Ureter (tissue), 1 donor: ENCODE measurements at places on chromosomes 12 and 14. TPM values are rescaled to one million over a fixed set of nuclear protein-coding genes. Genes with fewer than 3 reads are reported as not detected.

The LALBA gene
- total RNA-seq, result not detected

The LBHD2 gene
- total RNA-seq, result not detected

- DNase-seq, result no peak
Measured at GRCh38 chr14:46048127-46048526, 603.5 kb downstream of the RPL10L start.

- no peak for DNase-seq
Measured at GRCh38 chr12:58263816-58264215, 322.4 kb downstream of the ATP23 start.

DNA sequence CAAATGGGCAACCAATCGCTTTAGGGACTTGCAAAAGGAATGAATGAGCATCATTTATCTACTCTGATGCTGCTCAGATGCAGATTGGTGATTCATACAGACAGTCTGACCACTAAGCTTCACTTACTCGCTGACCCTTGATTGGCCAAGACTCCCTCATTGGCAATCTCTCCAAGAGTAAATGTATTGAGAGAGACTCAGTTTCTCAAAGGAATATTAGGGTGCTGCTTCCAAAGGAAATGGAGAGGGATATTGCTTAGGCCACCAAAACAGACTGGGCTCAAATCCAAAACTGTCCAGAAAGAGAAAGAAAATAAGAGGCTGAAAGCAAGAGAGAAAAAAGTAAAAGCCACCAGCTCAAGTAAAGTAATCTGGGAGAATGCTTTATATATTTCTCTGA is 785.2 kb downstream of the GALC start:
- DNase-seq, result no peak

- DNase-seq, result no peak
Measured at GRCh38 chr14:31387091-31387490, 33.3 kb downstream of the HEATR5A start.

GRCh38 chr12:6336889-6337853 is 4.7 kb downstream of the TNFRSF1A start:
- DNase-seq, result no peak

GRCh38 chr12:68609998-68610369 is 715 bp upstream of the RAP1B start:
- no peak for DNase-seq

The TSHR gene
- total RNA-seq, result not detected

DNA sequence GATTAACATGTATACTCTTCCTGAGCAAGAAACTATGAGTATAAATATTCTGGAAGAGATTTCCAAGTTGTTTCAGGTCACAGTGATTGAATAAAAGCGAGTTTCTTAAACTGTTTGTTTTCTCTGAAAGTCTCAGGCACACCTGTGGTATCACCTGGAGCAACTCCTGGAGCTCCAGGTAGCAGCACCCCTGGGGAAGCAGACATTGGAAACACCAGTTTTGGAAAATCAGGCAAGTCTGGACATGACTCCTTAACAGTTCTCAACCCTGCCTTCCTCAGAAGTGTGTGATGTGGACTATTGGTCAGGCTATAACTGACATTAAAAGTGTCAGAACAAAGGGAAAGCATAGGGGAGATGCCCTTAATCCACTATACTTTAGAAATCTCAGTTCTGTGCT is 217.6 kb upstream of the CNTN1 start:
- no peak for DNase-seq

The CCDC177 gene
- not detected for total RNA-seq

DNA sequence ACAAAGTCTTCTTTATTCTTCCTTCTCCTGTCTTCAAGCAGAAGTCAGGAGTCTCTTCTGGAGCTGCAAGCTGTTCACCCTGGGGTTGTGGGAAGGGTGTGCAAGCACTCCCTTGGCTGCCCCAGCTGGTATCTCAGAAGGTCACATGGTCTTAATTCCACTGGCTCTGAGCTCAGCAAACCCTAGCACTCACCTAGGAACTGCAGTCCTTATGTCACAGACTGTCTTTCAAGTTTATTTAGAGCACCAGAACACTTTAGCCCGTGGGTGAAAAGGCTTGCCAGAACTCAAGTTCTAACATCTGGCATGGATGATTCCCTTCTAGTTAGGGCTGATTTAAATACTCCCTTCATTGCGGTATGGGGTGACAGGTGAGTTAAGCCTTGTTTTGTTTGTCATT is 379.0 kb downstream of the CCER1 start:
- no peak for DNase-seq

GRCh38 chr12:76746516-76746915 is 17.4 kb upstream of the ZDHHC17 start:
- DNase-seq, result no peak

DNA sequence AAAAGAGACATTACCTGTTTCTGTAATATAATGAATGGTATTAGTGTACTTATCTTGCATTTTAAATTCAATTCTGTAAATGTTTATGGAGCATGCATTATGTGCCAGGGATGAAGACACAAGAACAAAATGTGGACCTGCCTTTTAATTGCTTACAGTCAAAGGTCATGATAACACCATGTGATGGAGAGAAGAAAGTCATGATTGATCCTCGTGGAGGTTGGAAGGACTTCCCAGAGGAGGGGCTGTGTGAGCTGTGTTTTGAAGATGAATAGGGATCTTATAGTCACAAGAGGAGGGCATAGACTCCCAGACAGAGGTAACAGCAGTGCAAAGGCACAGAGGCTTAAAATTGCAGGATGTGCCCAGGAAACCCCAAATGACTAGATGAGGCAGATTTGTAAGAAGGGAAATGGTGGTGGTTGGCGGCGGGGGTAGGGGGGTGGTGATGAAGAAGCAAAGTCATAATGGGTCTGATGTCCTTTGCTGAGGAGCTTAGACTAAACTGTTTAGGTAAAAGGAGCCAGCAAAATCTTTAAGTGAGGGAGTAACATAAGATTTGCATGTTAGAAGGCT is 151.5 kb downstream of the PRKCH start:
- no peak for DNase-seq

DNA sequence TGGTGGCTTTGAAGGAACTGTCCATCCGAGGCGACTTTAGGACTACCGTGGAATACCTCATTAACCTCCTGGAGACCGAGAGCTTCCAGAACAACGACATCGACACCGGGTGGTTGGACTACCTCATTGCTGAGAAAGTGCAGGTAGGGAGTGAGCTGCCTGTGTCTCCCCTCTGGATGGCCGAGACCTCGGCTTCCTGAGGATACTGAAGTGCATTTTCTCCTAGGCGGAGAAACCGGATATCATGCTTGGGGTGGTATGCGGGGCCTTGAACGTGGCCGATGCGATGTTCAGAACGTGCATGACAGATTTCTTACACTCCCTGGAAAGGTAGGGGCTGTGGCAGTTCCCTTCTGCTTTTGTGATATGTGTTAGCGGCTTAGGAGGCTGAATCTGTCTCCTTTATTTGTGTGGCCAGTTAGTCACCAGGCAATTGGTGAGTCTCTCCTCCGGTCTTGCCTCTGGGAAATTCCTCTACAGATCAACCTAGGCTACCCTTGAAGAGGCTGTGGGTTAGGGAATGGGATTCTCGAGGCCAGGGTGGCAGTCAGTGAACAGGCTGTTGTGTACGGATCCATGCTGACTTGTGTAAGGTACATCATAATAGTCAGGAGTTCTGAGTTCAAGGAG is 75.3 kb downstream of the ACACB start:
- no peak for DNase-seq

GRCh38 chr12:9809338-9809737 is 17.9 kb upstream of the KLRF1 start:
- no peak for DNase-seq

The ANAPC7 gene
- total RNA-seq, result 104 TPM

DNA sequence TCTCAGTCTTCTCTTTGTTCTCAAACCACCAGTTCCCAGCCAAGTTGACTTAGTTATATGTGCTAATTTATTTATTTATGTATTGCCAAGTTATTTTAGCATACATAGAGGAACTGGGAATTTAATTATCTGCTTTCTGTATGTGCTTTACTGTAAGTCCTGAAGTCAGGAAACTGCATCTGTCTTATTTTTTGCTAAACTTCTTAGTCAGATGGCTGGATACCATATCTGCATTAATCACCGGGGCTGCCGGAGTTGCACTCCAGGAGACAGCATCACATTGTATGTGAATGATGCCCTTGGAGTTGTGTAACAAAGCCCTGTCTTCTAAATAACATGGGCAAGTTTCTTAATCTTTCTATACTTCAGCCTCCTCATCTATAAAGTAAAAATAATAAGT is 96.2 kb downstream of the MON2 start:
- no peak for DNase-seq

The OVCH1 gene
- total RNA-seq, result 0.18 TPM

DNA sequence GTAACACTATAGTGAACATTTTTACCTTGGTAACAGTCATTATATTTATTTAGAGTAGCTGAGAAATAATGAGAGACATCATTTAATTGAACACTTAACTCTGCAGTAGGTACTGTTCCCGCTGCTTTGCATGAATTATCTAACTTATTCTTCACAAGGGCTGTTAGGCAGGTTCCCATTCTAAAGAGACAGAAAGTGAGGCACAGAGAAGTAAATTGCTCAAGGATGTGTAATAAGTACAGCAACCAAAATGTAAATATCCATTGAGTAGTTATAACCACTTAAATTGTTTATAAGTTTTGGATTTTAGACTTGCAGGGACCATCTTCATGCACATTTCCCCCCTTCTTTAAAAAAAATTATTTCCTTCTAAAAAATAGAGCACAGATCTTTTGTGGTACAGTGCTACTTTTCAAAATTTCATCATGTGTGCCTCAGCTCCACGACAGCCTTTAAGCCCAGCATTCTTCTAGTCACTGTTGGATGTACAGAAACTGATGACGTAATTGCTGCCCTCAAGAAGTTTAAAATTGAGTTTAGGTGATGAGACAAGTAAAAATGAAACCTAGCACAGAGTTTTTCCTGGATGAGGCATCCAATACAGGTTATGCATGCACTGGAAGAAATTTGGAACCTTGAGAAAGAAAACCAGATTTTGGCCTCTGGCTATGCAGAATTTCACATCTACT is 6.0 kb upstream of the MANSC4 start:
- DNase-seq, result no peak

DNA sequence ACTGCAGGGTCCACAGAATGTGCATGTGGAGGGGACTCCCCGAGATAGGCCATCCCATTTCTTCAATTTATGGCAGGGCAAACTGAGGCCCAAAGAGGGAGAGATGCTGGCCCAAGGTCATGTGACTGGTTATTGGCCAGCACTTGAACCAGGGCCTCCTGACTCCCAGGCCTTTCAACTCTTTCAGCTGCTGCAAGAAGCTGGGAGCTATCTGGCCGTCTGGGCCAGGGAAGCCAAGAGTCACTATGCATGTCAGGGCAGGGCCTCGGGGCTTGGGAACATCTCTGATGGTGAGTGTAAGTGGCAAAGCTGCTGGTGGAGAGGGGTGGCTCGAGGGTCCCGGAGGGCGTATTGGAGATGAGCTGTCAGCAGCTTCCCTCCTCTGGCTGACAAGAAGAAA is 9.5 kb upstream of the LTBP2 start:
- no peak for DNase-seq

DNA sequence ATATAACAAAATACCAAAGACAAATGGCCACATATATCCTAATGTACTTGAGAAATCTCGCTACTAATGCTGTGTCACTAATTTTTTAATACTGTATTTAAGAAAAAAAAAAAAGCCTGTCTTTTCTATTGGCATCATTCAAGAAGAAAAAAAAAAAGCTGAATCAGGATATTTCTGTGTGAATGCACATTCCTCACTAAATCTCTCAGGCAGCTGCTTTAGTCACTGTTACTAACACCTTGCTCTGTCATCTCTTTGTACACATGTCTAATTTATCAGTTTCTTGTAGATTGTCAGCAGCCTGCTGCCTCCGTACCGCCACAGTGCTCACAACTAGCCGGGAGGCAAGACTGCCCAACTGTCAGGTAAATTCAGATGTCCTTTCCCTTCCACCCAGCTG is 32.0 kb upstream of the FGD4 start:
- DNase-seq, result no peak

The PLXNC1 gene
- total RNA-seq, result 10.3 TPM

- no peak for DNase-seq
Measured at GRCh38 chr12:130701402-130701744, 14.7 kb downstream of the RIMBP2 start.

- DNase-seq, result no peak
Measured at GRCh38 chr14:79011920-79012204, 841.7 kb downstream of the NRXN3 start.

The GPD1 gene
- total RNA-seq, result 1.7 TPM

- DNase-seq, result no peak
Measured at GRCh38 chr12:31009976-31010375, 63.7 kb upstream of the DDX11 start.

DNA sequence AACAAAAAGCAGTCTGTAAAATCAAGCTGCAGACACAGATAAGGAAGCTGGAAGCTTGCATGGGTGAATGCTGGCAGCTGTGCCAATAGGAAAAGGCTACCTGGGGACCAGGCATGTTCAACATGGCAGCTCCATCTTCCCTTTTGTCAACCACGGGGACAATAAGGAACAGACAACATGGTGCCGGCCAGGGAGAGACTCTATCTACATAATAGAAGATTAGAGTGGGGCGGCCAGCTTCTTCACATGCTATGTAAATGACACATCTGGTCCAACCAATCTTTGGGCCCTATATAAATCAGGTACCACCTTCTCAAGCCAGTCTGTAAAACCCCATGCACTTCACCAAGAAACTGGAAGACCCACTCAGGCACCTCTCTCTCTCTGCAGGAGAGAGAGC is 157.6 kb downstream of the SUDS3 start:
- no peak for DNase-seq

- DNase-seq, result no peak
Measured at GRCh38 chr12:132653567-132654290, 33.4 kb downstream of the POLE start.

- no peak for DNase-seq
Measured at GRCh38 chr12:13167906-13168305, 28.6 kb upstream of the EMP1 start.

- DNase-seq, result no peak
Measured at GRCh38 chr14:37587131-37587803, 7.8 kb downstream of the FOXA1 start.

The KRT71 gene
- total RNA-seq, result not detected

GRCh38 chr12:122730215-122731014 is at the start of gene HCAR1:
TSS of gene HCAR1 (minus strand) at chr12:122730844. CDS start at chr12:122730339, 505 bp downstream.
- DNase-seq, result no peak

The KRT78 gene
- not detected for total RNA-seq

DNA sequence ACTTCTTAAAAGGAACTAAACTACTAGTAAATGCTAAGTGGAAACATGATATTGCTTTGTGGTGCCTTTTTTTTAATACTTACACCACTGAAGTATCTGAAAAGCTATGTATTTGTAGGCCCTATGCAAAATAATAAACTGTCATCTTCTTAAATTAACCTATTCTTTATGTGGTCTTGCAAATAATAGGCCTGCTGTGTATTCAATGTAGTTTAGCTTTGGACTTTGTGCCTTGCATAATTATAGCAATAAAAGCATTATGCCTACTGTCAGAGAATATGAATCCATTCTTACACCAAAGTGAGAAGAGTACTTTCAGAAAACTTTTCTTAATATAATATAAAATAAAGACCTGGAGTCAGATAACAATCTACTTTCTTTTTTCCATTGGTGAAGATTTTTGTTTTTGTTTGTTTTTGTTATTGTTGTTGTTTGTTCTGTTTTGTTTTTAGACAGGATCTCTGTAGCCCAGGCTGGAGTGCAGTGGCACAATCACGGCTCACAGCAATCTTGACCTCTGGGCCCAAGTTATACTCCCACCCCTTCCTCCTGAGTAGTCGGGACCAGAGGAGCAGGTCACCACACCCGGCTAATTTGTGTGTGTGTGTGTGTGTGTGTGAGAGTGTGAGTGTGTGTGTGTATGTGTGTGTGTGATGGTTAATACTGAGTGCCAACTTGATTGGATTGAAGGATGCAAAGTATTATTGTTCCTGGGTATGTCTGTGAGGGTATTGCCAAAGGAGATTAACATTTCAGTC is 213.8 kb downstream of the SLC6A15 start:
- DNase-seq, result no peak

GRCh38 chr12:131591714-131592709 is 118.9 kb upstream of the SFSWAP start:
- no peak for DNase-seq
